Placental pericyte (primary cell): ENCODE measurements at places on chromosomes 4 and X. TPM values are rescaled to one million over a fixed set of nuclear protein-coding genes. Genes with fewer than 3 reads are reported as not detected.

The COL4A5 gene
- total RNA-seq: 90.6 and 119 TPM in 2 replicates

The EOLA2 gene
- total RNA-seq: 21.9 and 23.6 TPM in 2 replicates

The VCX2 gene
- total RNA-seq: not detected in 2 replicates

The PHKA2 gene
- 5.7 TPM in 2 replicates for total RNA-seq

The BMX gene
- total RNA-seq: under 0.01 TPM in 1 of 2 replicates, not detected in the other

The ATP10D gene
- total RNA-seq: 31.1 and 49.0 TPM in 2 replicates

The IL1RAPL2 gene
- 5.4 TPM in 1 of 2 replicates, not detected in the other for total RNA-seq

The ZAR1 gene
- total RNA-seq: not detected in 2 replicates

The PDGFRA gene
- total RNA-seq: 178 and 283 TPM in 2 replicates

The FRAS1 gene
- 0.57 and 13.8 TPM in 2 replicates for total RNA-seq

The HERC3 gene
- total RNA-seq: 8.8 and 57.8 TPM in 2 replicates

The HTN1 gene
- total RNA-seq: not detected in 2 replicates

The ODAM gene
- not detected in 2 replicates for total RNA-seq

The CYSLTR1 gene
- 0.29 TPM in 1 of 2 replicates, not detected in the other for total RNA-seq

The LDB2 gene
- total RNA-seq: 13.3 and 21.5 TPM in 2 replicates

The SSX3 gene
- not detected in 2 replicates for total RNA-seq

The GATA1 gene
- not detected in 2 replicates for total RNA-seq

The ADH1B gene
- total RNA-seq: not detected in 2 replicates

The DACH2 gene
- total RNA-seq: 0.14 TPM in 1 of 2 replicates, not detected in the other

The TMPRSS11A gene
- total RNA-seq: not detected in 2 replicates

The CNKSR2 gene
- 0.88 and 1.4 TPM in 2 replicates for total RNA-seq
